ENCODE measurements at places on chromosomes 4 and X. TPM values are rescaled to one million over a fixed set of nuclear protein-coding genes. Genes with fewer than 3 reads are reported as not detected.

Gene USP26
- total RNA-seq = not detected

Gene UGT2B7
- 137 TPM for total RNA-seq

Gene KLHL15
- total RNA-seq = 15.1 TPM

Gene SAGE1
- total RNA-seq = not detected

Gene SYTL5
- total RNA-seq = under 0.01 TPM

Gene HTN3
- not detected for total RNA-seq

Gene KIAA1210
- total RNA-seq = not detected

Gene ADH6
- 1.1 TPM for total RNA-seq

Gene MAGEB6
- not detected for total RNA-seq

Gene BEX5
- 2.1 TPM for total RNA-seq

Gene IBSP
- not detected for total RNA-seq

Gene NDNF
- not detected for total RNA-seq

Gene VSIG1
- 4.0 TPM for total RNA-seq

Gene CT45A1
- total RNA-seq = not detected

Gene CASP6
- 106 TPM for total RNA-seq

Gene NPNT
- 47.2 TPM for total RNA-seq

Gene NAA11
- total RNA-seq = not detected

Gene NAAA
- 44.1 TPM for total RNA-seq

Gene MMRN1
- total RNA-seq = 1.6 TPM

Gene DSPP
- total RNA-seq = not detected

Gene NAP1L5
- 8.1 TPM for total RNA-seq

Gene MAP9
- total RNA-seq = 10.6 TPM

Gene UGT8
- total RNA-seq = 17.2 TPM

Gene DCAF12L2
- total RNA-seq = 0.87 TPM

Gene PNMA5
- total RNA-seq = not detected

Gene HTR2C
- not detected for total RNA-seq

Gene ENPP6
- 0.35 TPM for total RNA-seq

Gene SLC9A7
- 43.9 TPM for total RNA-seq

Gene NCBP2L
- total RNA-seq = 0.30 TPM

Gene LUZP4
- not detected for total RNA-seq

Gene SHROOM2
- total RNA-seq = 6.1 TPM

Gene OTC
- not detected for total RNA-seq

Gene GAGE12H
- total RNA-seq = not detected

Gene CT47B1
- not detected for total RNA-seq

Gene SETD7
- total RNA-seq = 38.0 TPM

Gene TMLHE
- 22.8 TPM for total RNA-seq

Gene LRRC66
- total RNA-seq = not detected

Gene COMMD8
- total RNA-seq = 56.8 TPM

Gene SHISA3
- total RNA-seq = 0.17 TPM

Gene XG
- not detected for total RNA-seq

Gene CENPC
- 9.2 TPM for total RNA-seq
